ENCODE measurements at places on chromosomes 2 and 18. TPM values are rescaled to one million over a fixed set of nuclear protein-coding genes. Genes with fewer than 3 reads are reported as not detected.

DNA sequence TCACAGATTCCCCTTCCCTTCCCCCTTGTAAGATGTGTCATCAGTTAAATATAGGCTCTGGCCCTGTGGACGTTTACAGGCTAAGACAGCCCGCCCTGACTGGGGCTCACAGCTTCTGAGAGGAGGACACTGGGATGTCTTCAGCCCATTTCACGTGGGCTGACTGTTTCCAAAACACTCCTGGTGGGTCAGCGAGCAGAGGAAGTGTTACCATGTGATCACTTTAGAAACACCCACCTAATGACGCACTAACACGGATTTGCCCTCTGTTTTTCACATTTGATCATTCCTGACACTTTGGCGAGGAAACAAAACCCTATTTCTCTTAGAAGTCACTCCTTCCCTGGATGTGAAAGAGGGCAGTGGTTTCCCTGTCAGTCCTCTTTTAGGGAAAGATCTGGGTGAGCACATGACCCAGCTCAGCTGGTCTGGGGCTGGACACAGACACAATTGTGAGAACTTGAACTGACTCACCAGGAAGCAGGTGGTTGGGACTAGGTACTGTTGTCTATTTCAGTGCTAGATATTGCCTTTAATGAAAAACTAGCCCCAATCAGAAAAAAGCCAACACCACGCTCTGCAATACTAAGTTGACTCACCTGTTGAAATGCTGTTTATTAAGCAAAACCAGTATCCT lies 38.8 kb downstream of the BMP10 start:
- peak; percentile 61 for DNase-seq

DNA sequence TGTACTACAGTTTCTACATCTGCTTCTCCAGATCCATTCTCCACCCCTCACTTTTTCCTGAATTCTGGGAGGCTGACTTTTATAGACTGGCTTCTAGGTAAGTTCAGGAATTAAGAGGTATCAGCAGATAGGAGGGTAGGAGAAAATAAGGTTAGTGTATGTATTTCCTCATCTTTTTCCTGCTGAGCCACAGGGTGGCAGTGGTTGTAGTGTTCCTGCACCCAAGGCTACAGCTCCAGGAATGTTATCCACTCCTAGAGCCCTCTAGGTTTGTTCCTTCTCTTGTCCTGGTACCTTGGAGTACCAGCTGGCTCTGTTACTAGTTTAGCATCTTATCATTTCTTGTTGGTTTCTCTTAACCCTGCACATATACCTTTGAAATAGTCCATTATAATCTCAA lies 40.7 kb upstream of the C2orf66 start:
- H3K27me3 ChIP-seq = no peaks in the 10 kb centered on the region
- H3K4me3 ChIP-seq = no peak overlapping the region
- DNase-seq = no peak
- peaks cover 12% of the 10 kb centered on the region for H3K4me1 ChIP-seq

- no peaks in the 10 kb centered on the region for H3K27me3 ChIP-seq
- no peak overlapping the region for H3K27ac ChIP-seq
- H3K36me3 ChIP-seq = peaks cover 28% of the 10 kb centered on the region
- H3K4me3 ChIP-seq = no peak overlapping the region
Measured at GRCh38 chr2:216429428-216429827, 17.1 kb downstream of the SMARCAL1 start.

- H3K36me3 ChIP-seq = peaks cover 12% of the 10 kb centered on the region
- DNase-seq = no peak
- no peak overlapping the region for H3K4me3 ChIP-seq
- peaks cover 7% of the 10 kb centered on the region for H3K4me1 ChIP-seq
- H3K27me3 ChIP-seq = no peaks in the 10 kb centered on the region
Measured at GRCh38 chr2:190547886-190548285, 13.4 kb upstream of the NEMP2 start.

Gene CACNB4
- 0.54 TPM for total RNA-seq

Gene IAH1
- 66.3 TPM for total RNA-seq

Gene ZBTB7C
- total RNA-seq = not detected

Gene RPRM
- total RNA-seq = not detected

Gene NYAP2
- total RNA-seq = not detected

Gene DQX1
- 0.16 TPM for total RNA-seq

All from activated naive CD8-positive, alpha-beta T cell treated with anti-CD3 and anti-CD28 coated beads for 36 hours (primary cell).